ENCODE measurements at places on chromosomes 11 and 22.

GRCh38 chr11:70521475-70522308 lies 123.4 kb downstream of the CTTN start:
- DNase-seq, result no peak

DNA sequence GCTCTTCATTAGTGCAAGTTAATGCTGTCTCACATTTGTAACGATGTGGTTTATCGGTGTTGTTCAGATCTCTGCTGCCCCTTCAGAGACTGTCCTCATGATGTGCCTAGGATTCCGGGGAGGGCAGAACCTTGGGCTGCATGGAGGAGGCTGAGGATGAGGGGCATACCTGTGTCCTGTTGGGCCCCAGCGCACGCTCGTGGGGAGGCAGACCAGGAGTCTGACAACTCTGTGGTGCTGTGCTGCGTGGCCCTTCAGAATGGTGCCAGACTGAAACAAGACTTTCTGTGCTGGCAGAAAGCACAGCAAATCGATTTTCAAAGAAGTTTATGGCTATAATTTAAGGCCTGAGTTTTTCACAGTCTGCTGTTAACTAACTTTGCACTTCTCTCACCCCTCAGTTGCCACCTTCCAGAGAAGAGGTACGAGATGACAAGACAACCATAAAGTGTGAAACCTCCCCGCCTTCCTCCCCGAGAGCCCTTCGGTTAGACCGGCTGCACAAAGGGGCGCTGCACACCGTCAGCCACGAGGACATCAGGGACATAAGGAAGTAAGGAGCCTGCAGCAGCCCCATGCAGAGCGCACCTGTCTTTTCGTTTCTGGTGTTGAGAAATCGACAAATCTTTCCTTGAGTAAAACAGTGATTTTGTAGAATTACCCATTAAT lies 44.3 kb upstream of the CTTN start:
- DNase-seq, result no peak

- DNase-seq, result no peak
These were observed 214.4 kb upstream of the BLID start for GRCh38 chr11:122330279-122330965.

- DNase-seq, result no peak
These were observed at the start of gene BCR for GRCh38 chr22:23180301-23180892. Gene BCR, plus strand, starts transcription at chr22:23180509. Its CDS starts 452 bp downstream, at chr22:23180961.

GRCh38 chr11:117670924-117671323 lies 126.1 kb downstream of the DSCAML1 start:
- no peak for DNase-seq

GRCh38 chr22:27844656-27845591 lies 43.4 kb upstream of the MN1 start:
- DNase-seq, result no peak

DNA sequence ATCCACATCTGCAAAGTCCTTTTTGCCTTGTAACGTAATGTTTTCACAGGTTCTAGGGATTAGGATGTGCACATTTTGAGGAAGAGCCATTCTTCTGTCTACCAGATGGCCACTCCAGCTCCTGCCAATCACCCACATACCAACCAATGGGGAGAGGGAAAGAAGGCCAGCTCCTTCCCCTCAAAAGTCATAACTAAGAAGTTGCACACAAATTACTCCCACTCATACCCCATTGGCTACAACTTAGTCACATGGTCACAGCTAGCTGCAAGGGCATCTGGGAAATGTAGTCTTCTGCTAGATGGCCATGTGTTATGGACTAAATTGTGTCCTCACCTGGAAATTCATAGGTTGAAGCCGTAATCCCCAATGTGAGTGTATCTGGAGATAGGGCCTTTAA lies 15.4 kb upstream of the MYOD1 start:
- no peak for DNase-seq

- DNase-seq, result no peak
These were observed 682.5 kb downstream of the NTM start for GRCh38 chr11:132052904-132053303.

- no peak for DNase-seq
These were observed 76.2 kb downstream of the SVIP start for GRCh38 chr11:22753416-22753815.

- DNase-seq, result no peak
These were observed 63.2 kb downstream of the SHISAL1 start for GRCh38 chr22:44249376-44250147.

GRCh38 chr11:278001-278951 lies at the start of gene NLRP6:
Gene NLRP6, plus strand, starts transcription at chr11:278407. Its CDS starts 163 bp downstream, at chr11:278570.
- DNase-seq, result no peak

GRCh38 chr11:134566311-134566710 lies 154.3 kb upstream of the B3GAT1 start:
- no peak for DNase-seq

DNA sequence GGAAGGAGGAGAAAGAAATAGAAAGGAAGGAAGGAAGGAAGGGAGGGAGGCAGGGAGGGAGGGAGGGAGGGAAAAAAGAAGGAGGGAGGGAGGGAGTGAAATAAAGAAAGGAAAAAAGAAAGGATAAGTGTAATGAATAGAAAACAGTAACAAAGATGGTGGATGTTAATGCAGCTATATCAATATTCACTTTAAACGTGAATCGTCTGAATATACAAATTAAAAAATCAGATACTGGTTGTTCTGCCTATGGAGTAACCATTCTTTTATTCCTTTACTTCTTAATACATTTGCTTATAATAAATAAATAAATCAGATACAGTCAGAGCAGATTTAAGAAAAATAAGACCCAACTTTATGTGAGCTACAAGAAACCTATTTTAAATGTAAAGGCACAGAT lies 1520.4 kb downstream of the TBC1D22A start:
- DNase-seq, result no peak

GRCh38 chr22:33409079-33409478 lies 350.9 kb upstream of the SYN3 start:
- DNase-seq, result no peak

DNA sequence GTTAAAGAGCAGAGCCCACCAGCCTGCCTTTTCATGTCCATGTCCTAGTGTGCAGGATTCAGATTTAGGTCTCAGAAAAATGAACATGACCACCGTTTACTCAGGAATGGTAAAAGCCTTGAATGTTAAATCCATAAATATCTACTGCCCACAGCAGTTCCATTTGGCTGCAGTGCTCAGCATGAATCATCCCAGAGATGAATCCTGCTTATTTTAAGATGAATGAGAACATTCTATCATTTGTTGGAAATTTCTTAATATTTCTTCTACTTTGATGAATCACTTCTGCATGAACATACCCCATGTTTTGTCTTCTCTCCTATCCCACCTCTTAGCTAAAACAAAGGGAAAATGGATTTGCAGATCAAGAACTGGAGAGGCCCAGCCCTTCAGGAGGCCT lies 47.5 kb upstream of the AQP11 start:
- DNase-seq, result no peak

DNA sequence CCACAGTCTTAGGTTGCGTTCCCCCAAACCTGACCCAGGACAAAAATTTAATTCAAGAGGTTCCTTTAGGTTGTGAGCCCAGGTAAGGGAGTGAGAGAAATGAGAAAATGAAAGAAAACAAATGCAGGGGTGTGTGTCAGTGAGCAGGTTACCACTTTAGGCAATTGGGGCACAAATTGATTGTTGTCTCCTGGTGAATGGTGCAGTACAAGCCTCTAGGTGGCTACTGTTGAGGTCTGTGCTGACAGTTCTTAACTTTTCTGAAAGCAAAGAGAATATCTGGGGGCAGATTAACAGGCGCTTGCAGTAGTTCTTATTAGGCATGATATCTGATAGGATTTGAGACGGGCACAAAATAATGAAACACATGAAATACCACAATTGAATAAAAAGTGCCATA lies 894.6 kb downstream of the FAM181B start:
- DNase-seq, result no peak

GRCh38 chr11:27201454-27202302 lies 161.1 kb downstream of the BBOX1 start:
- DNase-seq, result peak; percentile 40
